ENCODE measurements at places on chromosomes 5 and 9. TPM values are rescaled to one million over a fixed set of nuclear protein-coding genes. Genes with fewer than 3 reads are reported as not detected.

GRCh38 chr9:959914-960313 lies 16.5 kb upstream of the DMRT3 start:
- no peak overlapping the region for H3K4me3 ChIP-seq
- H3K27me3 ChIP-seq, result peaks cover 86% of the 10 kb centered on the region
- H3K4me1 ChIP-seq, result no peaks in the 10 kb centered on the region
- no peaks in the 10 kb centered on the region for H3K36me3 ChIP-seq

Gene SUB1
- 135 TPM for total RNA-seq

Gene C9
- not detected for total RNA-seq

Gene RORB
- 0.04 TPM for total RNA-seq

Gene SLC38A9
- total RNA-seq, result 15.1 TPM

Measured in cardiac muscle cell (in vitro differentiated cells and primary cell).